NCI-H446 (cell line): ENCODE measurements at places on chromosomes 6 and 20.
A peak's percentile ranks its signal among the peaks of the same experiment; 100 is the strongest.

DNA sequence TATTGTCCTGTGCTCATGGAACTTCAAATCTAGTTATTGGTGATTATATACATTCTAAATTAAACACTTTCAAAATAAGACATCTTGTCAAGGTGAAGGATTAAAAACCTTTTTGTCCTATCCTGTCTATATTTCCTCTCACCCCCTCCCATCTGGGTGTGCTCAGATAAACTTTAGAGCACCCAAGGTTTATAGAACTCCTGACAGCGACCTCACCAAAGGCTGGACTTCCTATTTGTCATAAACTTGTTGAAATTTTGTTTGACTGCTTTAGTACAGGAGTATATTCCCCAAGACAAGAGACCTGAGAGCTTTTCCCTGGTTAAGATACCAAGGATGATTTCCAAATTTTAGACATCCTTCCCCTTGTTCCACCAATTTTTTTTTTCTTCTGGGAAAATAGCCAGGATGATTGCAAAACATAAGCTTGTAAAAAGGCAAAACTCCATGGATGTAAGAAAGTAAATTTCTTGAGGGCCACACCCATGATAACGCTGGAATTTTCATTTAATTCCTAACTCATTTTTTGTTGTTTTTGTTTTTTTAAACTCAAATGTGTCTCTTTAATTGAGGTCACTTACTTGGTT is 33.0 kb downstream of the CARMIL1 start:
- DNase-seq: no peak

GRCh38 chr6:56102216-56102615 is 145.2 kb downstream of the COL21A1 start:
- no peak for DNase-seq

GRCh38 chr6:96237638-96238347 is 222.0 kb downstream of the FUT9 start:
- DNase-seq: no peak

DNA sequence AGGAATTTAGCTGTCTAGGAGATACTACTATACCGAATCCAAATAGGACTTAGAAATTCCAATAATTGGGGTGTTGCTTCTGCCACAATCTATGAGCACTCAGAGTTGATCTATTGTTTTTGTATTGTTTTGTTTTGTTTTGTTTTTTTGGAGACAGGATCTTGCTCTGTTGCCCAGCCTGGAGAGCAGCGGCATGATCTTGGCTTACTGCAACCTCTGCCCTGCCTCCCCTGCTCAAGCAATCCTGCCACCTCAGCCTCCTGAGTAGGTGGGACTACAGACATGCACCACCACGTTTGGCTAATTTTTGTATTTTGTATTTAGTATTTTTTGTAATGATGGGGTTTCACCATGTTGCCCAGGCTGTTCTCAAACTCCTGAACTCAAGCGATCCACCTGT is 7.4 kb downstream of the ACSS2 start:
- DNase-seq: no peak

DNA sequence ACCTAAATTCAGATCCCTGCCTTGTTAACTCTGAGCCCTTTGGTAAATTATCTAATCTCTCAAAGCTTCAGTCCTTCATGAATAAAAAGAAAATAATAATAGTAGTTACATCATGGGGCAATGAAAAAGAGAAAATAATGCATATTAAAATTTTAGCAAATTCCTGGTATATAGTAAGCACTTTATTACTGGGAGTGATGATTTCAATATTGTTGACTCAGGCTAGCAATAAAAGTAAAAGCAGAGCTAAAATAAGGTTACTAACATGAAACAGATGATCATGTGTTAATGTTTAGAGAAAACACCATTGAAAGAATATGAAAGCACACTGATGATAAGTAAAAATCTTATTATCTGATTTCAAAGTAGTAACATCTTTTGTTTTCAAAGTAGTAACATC is 13.6 kb downstream of the GINS1 start:
- no peak for DNase-seq

DNA sequence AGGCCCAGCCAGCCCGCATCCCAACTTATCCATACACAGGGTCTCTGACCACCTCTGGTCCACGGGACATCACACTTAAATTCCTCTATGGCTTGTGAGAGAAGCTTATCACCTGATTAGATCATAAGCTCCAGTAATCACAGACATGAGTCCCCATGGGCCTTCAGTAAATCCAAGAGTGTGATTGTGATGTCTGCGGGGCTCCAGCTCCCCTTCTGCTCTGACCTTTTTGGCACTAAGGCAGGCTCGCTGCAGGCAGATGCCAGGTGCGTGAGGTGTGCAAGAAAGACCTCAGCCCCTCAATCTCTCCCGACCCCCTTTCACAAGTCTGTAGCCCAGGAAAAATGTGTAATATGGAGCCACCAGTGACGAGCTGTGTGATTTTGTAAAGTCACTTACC is 127.6 kb upstream of the DUSP22 start:
- DNase-seq: no peak

DNA sequence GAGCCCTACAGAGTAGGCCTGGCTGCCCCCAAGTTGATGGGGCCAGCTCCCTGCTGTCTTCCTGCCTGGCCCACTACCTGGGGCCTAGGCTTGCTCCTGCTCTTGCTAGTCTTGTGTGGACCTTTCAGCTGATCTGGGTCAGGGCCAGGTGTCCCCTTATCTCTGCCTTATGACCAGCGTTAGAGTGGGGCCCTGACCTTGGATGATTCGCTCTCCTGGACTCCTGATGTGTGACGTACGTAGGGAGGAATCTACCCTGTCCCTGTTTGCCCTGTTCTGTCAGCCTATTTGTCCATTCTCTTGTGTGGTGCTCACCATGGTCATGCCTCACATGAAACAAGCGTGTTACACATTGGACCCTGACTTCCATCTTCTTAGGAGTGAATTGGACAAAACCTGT is 571.8 kb downstream of the QKI start:
- no peak for DNase-seq

DNA sequence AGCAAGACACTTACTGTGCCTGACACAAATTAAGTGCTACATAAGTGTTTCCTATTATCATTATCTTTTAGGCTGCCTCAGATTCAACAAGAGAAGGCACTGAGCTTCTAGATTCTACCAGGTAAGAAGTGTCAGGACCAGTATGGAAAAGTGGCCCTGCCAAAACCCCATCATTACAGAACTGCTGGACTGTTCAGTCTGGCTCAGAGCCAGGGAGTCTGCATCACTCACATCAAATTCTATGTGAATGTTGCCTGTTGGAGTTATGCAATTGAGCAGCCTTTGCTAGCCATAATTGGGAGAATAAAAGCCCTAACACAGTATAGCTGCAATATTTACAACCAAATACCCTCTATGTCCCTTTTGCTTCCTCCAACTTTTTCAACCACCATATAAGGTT is 70.9 kb downstream of the ATG5 start:
- DNase-seq: peak; percentile 2
